ENCODE measurements at places on chromosomes 5 and 9. TPM values are rescaled to one million over a fixed set of nuclear protein-coding genes. Genes with fewer than 3 reads are reported as not detected.

Gene BARHL1
- not detected for total RNA-seq

DNA sequence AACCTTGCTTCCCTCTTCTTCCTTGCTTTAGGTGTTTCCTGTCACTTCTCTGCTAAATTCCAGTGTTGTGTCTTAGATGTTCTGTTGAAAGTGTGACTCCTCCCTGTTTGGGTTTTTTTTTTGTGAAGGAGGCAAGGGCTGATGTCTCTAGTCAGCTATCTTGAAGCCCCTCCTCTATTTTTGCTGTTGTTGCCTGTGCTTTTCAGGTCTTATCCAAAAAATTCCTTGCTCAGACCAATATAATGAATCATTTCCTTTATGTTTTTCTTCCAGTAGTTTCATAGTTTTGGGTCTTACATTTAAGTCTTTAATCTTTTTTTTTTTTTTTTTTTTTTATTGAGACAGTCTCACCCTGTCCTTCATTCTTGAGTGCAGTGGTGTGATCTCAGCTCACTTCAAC lies 22.3 kb downstream of the RIC1 start:
- no peak overlapping the region for H3K27ac ChIP-seq
- H3K27me3 ChIP-seq, result no peaks in the 10 kb centered on the region
- no peak overlapping the region for H3K4me3 ChIP-seq
- H3K36me3 ChIP-seq, result no peaks in the 10 kb centered on the region

- DNase-seq, result no peak
- H3K4me3 ChIP-seq, result no peak overlapping the region
- no peaks in the 10 kb centered on the region for H3K36me3 ChIP-seq
- H3K27me3 ChIP-seq, result no peaks in the 10 kb centered on the region
- H3K4me1 ChIP-seq, result peaks cover 52% of the 10 kb centered on the region
- H3K27ac ChIP-seq, result peak overlapping the region; percentile 18
Observed at GRCh38 chr9:95107976-95108375, 209.5 kb downstream of the FANCC start.

GRCh38 chr9:95000821-95001220 lies 274.3 kb downstream of the AOPEP start:
- no peaks in the 10 kb centered on the region for H3K27me3 ChIP-seq
- peak overlapping the region; percentile 97 for H3K27ac ChIP-seq
- H3K4me3 ChIP-seq, result peak overlapping the region; percentile 29
- H3K4me1 ChIP-seq, result peaks cover 14% of the 10 kb centered on the region
- H3K36me3 ChIP-seq, result no peaks in the 10 kb centered on the region

Gene FBP2
- total RNA-seq, result 48.4 TPM

GRCh38 chr9:109440797-109441287 lies 57.3 kb downstream of the PTPN3 start:
- DNase-seq, result no peak
- no peaks in the 10 kb centered on the region for H3K27me3 ChIP-seq
- H3K36me3 ChIP-seq, result no peaks in the 10 kb centered on the region
- peak overlapping the region; percentile 36 for H3K27ac ChIP-seq

DNA sequence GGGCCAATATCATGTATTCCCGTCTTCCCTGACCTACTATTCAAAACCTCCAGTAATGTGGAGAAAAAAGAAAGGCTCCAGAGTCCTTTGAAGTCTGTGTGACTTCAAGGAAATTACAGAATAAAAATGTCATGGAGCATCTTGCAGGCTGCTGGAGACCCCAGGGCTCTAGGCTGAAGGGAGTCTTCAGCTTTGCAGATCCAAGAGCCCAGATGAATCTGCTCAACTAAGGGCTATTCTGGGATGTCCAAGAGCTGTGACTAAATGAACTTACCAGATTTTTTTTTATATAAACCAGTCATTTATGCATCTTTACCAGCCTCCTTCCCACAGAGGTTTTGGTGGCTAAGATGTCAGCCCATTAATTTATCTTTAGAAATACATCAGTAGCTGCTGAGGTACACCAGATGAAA lies 167.3 kb downstream of the MUSK start:
- H3K36me3 ChIP-seq, result no peaks in the 10 kb centered on the region
- H3K27ac ChIP-seq, result no peak overlapping the region
- H3K27me3 ChIP-seq, result no peaks in the 10 kb centered on the region
- DNase-seq, result no peak
- H3K4me3 ChIP-seq, result no peak overlapping the region

DNA sequence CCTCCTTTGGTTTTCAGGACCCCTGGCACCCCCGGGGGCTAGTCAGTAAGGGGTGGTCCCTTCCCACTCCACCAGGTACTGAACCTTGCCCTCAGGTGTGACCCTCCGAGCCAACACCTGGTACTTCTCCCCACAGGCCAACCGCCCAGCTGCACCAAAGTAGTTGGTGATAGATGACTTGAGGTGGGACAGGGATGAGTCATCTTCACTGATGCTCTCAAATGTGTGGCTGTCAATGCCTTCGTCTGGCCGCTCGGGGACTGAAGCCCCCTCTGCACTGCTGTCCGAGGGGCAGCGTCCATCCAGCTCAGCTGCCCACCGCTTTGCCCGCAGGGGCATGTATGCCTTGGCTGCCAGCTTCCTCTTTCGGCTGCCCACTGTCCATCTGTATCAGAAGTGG lies 15.2 kb upstream of the PSMD5 start:
- no peak for DNase-seq
- H3K36me3 ChIP-seq, result peaks cover 26% of the 10 kb centered on the region
- H3K27me3 ChIP-seq, result no peaks in the 10 kb centered on the region
- H3K4me3 ChIP-seq, result no peak overlapping the region
- no peaks in the 10 kb centered on the region for H3K4me1 ChIP-seq
- H3K27ac ChIP-seq, result no peak overlapping the region

Gene RASGEF1C
- not detected for total RNA-seq

Gene AGXT2
- not detected for total RNA-seq

DNA sequence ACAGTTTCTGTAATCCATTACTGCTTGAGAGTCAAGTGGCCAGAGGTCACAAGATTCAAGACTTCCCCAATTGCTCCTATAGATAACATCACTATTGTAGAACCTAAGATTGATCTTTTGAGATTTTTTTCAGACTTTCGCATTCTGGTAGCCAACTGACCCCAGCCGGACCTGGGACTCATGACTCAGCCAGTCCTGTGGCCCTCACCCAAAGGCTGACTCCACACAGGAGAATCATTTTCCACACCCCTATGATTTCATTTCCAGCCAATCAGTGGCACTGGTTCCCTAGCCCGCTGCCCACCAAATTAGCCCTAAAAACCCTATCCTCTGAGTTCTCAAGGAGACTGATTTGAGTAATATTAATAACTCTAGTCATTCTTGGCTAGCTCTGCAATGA lies 36.2 kb downstream of the TARS1 start:
- no peak overlapping the region for H3K27ac ChIP-seq
- H3K36me3 ChIP-seq, result peaks cover 12% of the 10 kb centered on the region
- no peak for DNase-seq
- no peaks in the 10 kb centered on the region for H3K4me1 ChIP-seq

DNA sequence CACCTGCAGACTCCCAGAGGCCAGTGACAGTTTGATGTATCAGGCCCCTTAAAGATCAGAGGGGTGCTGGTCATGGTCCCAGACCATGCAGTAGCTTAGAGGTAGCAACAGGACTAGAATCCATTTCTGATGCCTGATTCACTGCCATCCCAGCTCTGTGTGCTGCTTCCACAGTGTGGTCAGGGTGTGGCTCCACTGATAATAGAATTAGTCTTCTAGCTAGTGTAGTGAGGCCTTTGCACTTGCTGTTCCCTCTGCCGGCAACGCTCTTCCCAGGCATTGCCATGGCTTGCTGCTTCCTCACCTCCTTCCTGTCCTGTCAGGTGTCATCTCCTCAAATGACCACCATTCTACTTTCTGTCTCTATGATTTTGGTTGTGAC lies 15.8 kb downstream of the PPARGC1B start:
- no peak for DNase-seq
- no peak overlapping the region for H3K4me3 ChIP-seq
- no peaks in the 10 kb centered on the region for H3K36me3 ChIP-seq
- peak overlapping the region; percentile 99 for H3K27ac ChIP-seq
- H3K4me1 ChIP-seq, result peaks cover 61% of the 10 kb centered on the region

- H3K27me3 ChIP-seq, result no peaks in the 10 kb centered on the region
- H3K27ac ChIP-seq, result no peak overlapping the region
- H3K36me3 ChIP-seq, result no peaks in the 10 kb centered on the region
- DNase-seq, result no peak
Observed at GRCh38 chr9:110389148-110389750, 51.6 kb upstream of the TXNDC8 start.

Gene OBP2B
- total RNA-seq, result not detected

Gene PDZD2
- total RNA-seq, result 2.8 TPM

Gene TRIO
- total RNA-seq, result 57.5 TPM

DNA sequence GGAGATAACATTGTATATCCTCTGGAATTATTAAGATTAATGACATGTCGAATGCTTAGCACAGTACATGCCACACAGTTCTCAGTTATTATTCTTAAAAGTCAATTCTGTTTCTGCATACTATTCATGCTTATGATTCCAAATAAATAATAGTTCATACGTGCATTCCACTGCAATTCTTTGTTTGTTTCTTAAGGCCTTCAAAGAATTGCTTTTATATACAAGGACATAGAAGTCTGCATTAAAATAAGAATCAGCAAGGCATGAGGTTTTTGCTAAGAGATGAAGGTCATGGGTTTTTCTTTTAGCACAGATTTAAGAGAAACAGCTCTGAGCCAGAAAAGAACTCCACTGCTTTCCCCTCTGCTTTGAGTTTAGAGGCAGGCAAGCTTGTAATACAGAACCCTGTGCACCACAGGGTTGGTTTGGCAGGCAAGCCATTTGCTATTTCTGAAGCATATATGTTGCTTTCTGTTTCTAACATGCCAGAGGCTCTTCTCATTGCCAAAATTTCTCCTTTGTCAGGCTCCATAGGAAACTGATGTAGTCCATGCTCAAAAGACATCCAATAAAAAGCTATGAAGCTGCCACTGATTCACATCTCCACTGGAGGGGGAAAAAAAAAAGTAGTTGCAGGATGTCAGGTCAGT lies 420.6 kb upstream of the TYRP1 start:
- H3K27ac ChIP-seq, result no peak overlapping the region
- H3K4me3 ChIP-seq, result no peak overlapping the region
- DNase-seq, result no peak
- no peaks in the 10 kb centered on the region for H3K4me1 ChIP-seq
- no peaks in the 10 kb centered on the region for H3K36me3 ChIP-seq

DNA sequence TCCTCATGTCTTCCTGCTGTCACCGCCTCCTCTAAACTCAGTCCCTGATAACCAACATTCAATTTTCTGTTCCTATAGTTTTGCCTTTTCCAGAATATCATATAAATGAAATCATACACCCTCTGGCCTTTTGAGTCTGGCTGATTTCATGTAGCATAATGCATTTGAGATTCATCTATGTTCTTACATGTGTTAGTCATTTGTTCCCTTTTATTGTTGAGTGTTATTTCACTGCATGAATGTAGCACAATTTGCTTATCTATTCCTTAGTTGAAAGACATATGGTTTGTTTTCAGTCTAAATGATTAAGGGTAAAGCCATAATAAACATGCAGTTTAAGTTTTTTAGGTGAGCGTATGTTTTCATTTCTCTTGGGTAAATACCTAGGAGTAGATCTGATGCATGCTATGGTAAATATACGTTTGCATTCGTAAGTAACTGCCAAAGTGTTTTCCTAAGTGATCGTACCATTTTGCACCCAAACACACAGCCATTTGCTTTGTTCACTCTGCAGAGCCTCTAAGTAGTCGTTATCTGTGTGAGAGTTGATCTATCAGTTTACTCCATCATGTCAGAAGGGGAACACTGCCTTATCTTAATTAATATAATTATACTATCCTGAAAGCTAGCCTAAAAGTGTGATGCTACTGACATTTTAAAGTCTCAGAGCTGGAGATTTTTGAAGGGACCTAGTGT lies 460.8 kb downstream of the DMAC1 start:
- H3K36me3 ChIP-seq, result no peaks in the 10 kb centered on the region
- H3K4me3 ChIP-seq, result no peak overlapping the region
- H3K27ac ChIP-seq, result no peak overlapping the region
- no peaks in the 10 kb centered on the region for H3K4me1 ChIP-seq
- H3K27me3 ChIP-seq, result no peaks in the 10 kb centered on the region
- no peak for DNase-seq

DNA sequence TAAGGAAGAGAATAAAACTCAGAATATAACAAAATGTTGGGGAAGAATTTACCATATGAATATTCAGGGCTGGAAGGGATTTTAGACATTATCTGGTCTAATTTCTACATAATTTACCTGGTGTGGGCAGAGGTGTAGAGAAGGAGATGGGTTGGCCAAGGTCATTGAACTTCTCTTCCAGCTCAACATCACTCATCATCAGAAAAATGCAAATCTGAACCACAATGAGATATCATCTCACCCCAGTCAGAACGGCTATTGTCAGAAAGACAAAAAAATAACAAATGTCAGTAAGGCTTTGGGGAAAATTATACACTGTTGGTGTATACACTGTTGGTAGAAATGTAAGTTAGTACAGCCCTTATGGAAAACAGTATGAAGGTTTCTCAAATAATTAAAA lies 121.7 kb downstream of the PTTG1 start:
- H3K4me3 ChIP-seq, result no peak overlapping the region
- DNase-seq, result no peak
- H3K36me3 ChIP-seq, result no peaks in the 10 kb centered on the region

DNA sequence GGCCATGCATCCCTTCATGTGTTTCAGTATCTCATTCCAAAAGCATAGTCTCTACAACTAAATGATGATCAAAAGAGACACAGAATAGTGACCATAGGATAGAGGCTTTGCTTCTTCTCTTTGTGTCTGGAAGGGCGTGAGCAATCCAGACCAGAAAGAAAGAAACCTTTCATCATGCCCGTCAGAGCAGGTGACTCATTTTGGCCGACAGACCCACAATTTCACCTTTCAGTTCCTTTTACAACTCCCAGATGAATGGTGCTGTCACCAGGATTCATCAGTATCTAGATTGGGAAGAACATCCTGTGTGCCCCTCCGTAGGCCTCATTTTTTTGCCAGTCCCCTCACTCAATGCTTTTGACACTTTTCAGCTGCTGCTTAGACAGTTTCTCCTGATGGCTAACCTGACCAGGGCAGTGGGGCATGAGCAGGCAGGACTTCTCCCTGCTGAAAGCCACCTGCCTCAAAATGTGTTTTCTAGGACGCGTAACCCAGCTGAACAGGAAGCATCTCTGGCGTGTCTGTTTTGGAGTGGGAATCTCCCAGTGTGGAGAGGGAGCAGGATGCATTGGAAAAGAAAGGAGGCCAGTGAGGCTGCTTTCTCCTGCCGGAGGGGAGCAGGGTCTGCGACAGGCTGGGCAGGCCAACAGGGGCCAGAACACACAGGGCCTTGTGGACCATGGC lies 21.2 kb downstream of the ABLIM3 start:
- DNase-seq, result no peak
- no peaks in the 10 kb centered on the region for H3K27me3 ChIP-seq
- H3K27ac ChIP-seq, result peak overlapping the region; percentile 91

Gene TLE1
- total RNA-seq, result 32.0 TPM

Data from gastrocnemius medialis (tissue), 4 donors.